ENCODE measurements at places on chromosomes 12 and 14. TPM values are rescaled to one million over a fixed set of nuclear protein-coding genes. Genes with fewer than 3 reads are reported as not detected.
A peak's percentile ranks its signal among the peaks of the same experiment; 100 is the strongest.

- no peak for DNase-seq
Measured at GRCh38 chr12:90969851-90970250, 14.9 kb upstream of the CCER1 start.

DNA sequence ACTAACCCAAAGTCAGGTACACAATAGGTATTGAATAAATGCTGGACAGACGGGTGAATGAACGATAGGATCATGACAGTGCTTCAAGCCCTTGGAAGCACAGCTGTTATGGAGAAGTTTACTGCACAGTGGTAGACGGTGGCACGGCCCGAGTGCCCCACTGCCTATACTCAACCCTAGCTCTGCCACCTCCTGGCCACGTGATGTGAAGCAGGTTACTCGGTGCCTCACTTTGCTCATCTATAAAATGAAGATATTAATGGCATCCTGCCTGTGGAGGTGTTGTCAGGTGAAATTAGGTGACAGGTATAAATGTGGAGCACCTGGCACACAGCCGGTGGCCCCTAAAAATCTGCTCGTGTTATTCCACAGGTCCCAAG, 5.8 kb downstream of the ASB2 start:
- DNase-seq: no peak

DNA sequence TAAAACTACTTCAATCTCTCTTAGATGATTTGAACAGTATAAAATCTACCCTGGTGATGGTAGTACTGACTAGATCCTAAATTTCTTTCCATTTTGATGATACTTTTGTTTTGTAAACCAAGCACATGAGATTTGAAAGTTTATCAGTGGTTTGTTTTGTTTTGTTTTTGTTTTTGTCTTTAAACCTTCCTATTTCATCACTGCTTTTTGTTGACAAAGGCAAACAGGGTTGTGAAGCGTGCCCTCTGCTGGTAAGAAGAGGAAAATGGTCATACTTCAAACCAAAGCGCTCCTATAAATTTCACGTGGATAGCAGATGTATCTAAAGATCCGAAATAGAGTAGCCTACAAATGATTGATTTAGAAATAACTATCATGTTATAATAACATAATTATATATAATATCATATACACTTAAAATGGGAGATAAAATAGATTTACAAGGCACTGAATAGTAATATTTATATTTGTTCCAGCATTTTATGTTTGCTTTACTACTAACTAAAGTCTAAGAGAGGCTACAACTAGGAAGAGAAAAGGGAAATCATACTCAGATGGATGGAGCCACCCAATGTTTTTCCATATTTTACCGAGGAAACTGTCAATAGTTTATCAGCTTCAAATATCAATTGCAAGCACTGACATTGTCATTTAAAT, 254.0 kb upstream of the USP15 start:
- peak; percentile 69 for DNase-seq

DNA sequence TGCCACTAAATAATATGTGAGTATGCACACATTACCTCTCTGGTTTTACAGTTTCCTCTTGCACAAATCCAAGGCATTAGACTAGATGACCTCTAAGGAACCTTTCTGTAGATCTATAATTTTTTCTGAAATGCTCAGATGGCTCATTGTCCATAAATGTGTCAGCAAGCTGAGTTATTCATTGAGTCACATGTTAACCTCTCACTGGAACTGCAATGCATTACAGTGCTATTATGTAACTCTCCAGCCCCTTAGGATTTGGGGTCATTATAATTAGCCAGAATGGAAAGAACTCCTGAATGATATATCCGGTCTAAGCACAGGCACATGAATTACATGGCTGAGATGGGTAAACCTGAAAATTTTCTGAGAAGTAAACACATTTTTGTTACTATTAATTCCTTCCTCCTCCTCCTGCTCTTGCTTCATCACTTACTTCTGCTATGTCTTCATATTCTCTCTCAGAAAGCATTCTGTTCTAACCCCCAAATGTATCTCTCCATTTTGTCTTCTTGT, 20.3 kb upstream of the DRAM1 start:
- DNase-seq: no peak

DNA sequence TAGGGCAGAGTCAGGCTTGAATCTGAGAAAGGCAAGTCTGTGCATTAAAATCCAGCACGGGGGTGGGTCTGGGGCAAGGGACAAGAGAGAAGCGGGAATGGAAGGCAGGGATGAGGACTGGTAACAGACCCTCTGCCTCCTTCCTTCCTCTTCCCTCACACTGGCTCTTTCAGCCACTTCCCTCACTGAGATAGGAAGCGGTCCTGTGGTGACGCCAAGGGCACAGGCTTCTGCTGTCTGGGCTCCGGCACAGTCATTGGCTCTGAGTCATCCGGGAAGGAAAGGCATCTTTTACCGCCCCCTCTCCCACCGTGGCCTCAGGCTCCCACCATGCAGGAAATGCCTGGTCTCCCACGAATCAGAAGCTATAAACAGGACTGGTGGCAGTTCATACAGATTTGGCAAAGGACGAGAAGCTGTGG, 70.2 kb downstream of the ETV6 start:
- peak; percentile 84 for DNase-seq

GRCh38 chr12:64077922-64078321, 144.2 kb downstream of the KICS2 start:
- DNase-seq: no peak

GRCh38 chr12:47317175-47317915, 237.6 kb upstream of the AMIGO2 start:
- DNase-seq: no peak

- DNase-seq: no peak
Measured at GRCh38 chr14:101763941-101764709, 2.6 kb downstream of the PPP2R5C start.

- DNase-seq: no peak
Measured at GRCh38 chr12:103442182-103442555, 53.6 kb downstream of the C12orf42 start.

DNA sequence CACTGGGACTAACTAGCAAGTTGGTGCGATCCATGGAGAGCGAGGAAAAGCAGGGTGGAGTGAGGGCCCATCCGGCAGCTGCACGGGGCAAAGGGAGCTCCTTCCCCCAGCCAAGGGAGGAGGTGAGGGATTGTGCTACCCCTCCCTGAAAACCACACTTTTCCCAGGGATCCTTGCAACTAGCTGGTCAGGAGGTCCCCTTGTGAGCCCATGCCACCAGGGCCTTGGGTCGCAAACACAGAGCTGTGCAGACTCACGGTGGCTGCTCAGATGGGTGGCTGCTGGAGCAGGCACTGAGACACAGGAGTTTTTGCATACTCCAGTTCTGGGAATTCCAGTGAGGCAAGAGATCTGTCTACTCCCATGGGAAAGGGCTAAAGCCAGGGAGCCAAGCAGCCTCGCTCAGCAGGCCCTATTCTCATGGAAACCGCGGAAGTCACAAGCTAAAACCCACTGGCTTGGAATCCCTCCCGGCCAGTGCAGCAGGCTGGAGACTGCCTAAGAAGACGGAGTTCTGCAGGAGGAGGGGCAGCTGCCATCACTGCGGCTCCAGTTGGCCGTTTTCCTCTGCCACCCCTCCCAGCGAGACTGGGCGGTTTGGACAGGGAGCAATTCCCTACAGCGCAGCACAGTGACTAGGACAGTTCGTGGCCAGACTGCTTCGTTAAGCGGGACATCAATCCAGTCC, 10.9 kb upstream of the ZNF705A start:
- DNase-seq: peak; percentile 88

GRCh38 chr12:15932971-15933370, 21.8 kb downstream of the DERA start:
- DNase-seq: no peak

DNA sequence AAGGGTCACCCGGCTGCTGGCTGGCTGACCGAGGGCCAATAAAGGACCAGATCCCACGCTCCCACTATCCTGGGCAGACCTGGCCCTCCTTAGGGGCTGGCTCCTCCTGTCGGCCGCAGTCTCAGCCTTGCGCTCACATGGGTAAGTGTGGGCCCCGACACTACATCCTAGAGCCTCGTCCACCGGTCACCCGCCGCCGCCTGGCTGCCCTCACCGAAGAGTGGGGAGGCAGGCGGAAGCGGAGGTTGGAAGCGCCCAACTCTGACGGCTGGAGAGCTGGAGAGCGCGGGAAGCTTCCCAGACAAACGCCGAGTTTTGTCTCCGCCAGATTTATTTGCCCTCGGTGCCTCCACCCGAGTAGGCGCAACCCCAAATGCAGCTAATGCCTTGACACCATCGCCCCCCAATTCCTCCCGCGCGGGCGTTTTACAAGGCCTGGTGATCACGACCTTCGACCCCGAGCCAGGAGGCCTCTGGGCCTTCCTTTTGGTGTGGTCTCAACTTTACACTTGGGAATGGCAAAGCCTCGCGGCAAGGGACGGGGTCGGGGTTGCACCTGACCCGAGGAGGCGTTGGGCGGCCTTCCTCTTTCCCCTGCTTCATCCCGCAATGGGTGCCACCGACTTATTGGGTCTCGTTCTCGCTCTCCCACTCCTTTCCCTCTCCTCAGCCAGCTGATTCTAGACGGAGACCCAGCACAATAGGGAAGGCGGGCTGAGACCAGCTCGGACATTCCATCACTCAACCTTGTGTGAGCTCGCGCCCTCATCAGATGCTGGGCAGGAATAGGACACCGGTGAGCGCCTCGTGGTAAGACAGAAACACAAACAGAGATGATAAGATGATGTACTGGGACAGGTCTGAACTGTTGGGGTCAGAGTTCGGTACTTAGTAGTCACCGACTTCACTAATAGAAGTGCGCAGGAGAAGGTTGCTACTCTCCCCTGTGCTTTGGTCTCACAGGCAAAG, 78.3 kb upstream of the ANO4 start:
- peak; percentile 85 for DNase-seq

- DNase-seq: no peak
Measured at GRCh38 chr14:29310757-29311156, 544.2 kb downstream of the FOXG1 start.

DNA sequence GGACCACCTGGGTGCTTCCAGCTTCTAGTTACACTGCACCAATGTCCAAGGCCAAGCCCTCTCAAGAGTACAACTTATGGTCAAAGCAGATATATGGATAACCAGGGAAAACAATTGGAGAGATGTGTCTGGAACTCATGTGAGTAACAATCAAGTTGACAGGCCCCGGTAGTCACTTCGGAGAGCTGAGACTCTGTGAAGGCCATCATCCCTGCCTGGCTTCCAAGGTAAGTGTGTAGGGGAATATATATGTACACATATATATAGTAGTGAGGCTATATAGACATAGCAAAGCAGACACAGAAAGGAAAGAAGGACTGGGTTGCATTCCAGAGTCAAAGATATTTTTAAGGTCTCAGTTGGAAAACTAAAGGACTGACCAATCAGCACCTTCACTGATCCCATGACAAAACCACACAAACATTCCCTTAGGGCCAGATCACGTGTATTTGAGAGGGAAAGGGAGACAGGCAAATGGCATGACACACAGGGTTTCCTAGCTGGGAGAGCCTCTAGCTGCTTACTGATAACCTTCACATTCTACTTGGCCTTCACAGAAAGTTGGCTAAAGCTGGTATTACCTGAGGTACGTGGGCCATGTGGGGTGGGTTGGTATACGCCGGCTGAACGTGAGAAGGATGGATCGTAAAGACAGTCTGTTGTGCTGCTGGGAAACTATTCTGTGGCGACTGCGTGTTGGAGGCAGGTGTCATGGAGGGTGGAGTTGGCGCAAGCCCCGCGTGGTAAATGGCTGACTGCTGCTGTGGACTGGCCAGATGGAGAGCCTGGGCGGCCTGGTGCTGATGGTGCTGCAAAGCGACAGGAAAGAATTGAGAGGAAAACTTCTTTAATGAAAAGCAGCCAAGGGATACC, 50.0 kb downstream of the SH2B3 start:
- DNase-seq: peak; percentile 43

GRCh38 chr12:127149226-127149964, 1117.6 kb upstream of the TMEM132C start:
- DNase-seq: no peak

GRCh38 chr12:103833095-103833775, 7.8 kb downstream of the NT5DC3 start:
- no peak for DNase-seq

- DNase-seq: no peak
Measured at GRCh38 chr14:84017495-84017894, 1512.4 kb upstream of the FLRT2 start.

- DNase-seq: no peak
Measured at GRCh38 chr14:37196604-37197420, 925 bp upstream of the MIPOL1 start.

- no peak for DNase-seq
Measured at GRCh38 chr14:104400355-104400754, 179.2 kb upstream of the C14orf180 start.

- no peak for DNase-seq
Measured at GRCh38 chr12:57008178-57008577, 1.8 kb upstream of the ZBTB39 start.

The SLC4A8 gene
- 29.7 TPM for total RNA-seq

The AP1G2 gene
- total RNA-seq: 211 TPM

The SELPLG gene
- 0.14 TPM for total RNA-seq

The BEGAIN gene
- total RNA-seq: 1.0 TPM

The AP4S1 gene
- total RNA-seq: 11.1 TPM

All from endodermal cell (in vitro differentiated cells).